Stimulated activated CD8-positive, alpha-beta memory T cell treated with anti-CD3 and anti-CD28 coated beads, Interleukin-12 subunit alpha, Interleukin-12 subunit beta, amount 100 ng/mL, for 4 hours (primary cell): ENCODE measurements at places on chromosomes 4 and X.

- no peak for DNase-seq
Observed at GRCh38 chr4:111359602-111360001, 736.7 kb upstream of the PITX2 start.

- DNase-seq = no peak
Observed at GRCh38 chr4:112290341-112290740, 4.6 kb upstream of the TIFA start.

DNA sequence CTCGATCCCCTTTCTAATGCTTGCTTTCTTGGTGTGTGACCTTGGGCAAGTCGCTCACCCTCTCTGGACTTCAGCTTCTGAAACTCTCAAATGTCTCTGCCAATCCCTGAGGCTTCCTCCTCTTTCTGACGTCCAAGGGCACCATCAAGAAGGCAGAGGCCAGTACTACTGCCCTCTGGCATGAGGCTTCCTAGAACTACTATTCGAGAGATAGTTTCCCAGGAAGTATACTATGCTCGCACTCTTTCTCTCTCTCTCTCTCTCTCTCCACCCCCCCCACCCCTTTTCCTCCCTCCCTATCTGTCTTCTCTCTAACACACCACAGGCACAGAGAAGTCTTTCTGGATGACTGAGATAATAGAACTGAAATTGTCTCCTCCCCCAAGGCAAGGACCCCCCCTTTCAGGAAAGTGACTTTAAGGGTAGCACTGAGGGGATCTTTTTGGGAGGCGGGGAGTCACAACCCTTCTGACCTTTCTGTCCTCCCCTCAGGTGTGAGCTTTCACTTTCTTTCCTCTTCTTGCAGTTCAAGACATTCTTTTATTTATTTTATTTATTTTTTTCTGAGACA, 20.0 kb upstream of the BCOR start:
- no peak for DNase-seq

GRCh38 chr4:55352726-55353125, 6.7 kb downstream of the SRD5A3 start:
- no peak for DNase-seq

DNA sequence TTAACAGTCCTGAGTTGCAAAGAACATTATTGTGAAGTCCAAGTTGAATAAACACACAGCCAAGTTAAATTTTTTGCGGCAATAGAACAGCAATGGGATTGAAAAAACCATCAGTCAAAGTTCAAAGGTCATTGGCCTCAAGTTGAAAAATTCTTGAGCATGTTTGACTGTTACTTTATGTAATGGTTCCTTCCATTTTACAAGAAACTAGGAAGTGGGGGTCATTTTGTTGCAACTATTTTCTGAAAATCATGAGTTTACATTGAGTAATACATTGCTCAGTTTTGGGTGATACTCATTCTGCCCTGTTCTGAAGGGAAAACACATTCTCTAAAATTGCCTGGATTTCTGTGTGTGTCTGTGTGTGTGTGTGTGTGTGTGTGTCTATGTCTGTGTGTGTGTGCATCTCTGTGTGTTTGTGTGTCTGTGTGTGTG, 5.2 kb upstream of the IRF2 start:
- no peak for DNase-seq

- no peak for DNase-seq
Observed at GRCh38 chr4:184699941-184700340, 34.0 kb downstream of the CENPU start.

- no peak for DNase-seq
Observed at GRCh38 chr4:122045533-122045932, 93.7 kb upstream of the TRPC3 start.

DNA sequence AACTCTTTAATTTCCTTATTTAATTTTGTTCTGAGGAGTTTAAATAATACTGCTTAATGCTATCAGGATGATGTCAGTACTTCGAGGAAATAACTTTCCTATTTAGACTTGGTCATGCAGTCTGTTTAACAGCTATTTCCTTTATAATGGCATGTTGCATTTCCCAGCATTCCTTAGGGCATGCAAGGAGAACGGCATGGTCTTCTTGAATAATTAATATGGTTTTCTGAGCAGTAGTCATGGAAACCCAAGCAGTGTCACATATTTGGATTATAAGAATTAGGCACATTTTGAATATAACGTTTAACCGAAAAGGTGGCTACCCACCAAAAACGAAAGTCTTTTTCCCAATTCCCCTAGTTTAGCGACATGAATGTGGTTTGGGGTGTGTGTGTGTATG, 76.0 kb downstream of the AFF2 start:
- DNase-seq = no peak

DNA sequence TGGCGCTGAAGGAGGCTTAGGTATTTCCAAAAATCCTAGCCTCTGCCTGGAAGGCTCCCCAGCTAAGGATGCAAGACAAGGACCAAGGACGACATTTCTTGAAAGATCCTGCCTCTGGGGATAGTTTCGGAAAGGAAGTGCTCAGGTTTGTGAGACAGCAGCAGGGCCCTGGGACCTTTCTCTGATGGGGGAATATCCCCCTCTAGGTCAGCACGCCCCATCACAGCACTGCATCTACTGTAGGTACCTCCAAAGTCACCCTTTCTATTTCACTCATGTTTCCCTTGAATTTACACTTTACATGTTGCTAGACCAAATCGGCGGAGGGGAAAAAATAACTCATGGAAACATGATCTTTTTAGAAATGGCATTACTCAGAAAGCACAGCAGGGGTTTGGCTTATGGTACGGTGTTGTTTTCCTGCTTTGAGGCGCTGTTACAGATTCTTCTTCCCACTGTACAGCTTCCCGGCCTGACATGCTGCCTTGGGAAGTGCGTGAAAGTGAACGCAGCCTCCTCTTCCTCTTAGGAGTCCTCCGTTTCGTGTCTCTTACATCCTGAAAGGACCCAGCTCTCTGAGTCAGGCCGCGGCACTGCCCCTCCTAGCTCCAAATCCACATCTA, 77.2 kb upstream of the DHRSX start:
- no peak for DNase-seq

- DNase-seq = no peak
Observed at GRCh38 chr4:155073852-155074251, 134.6 kb upstream of the NPY2R start.
